ENCODE measurements at places on chromosomes 12 and 14. TPM values are rescaled to one million over a fixed set of nuclear protein-coding genes. Genes with fewer than 3 reads are reported as not detected.
A peak's percentile ranks its signal among the peaks of the same experiment; 100 is the strongest.

The TBX5 gene
- 22.3 TPM for total RNA-seq

DNA sequence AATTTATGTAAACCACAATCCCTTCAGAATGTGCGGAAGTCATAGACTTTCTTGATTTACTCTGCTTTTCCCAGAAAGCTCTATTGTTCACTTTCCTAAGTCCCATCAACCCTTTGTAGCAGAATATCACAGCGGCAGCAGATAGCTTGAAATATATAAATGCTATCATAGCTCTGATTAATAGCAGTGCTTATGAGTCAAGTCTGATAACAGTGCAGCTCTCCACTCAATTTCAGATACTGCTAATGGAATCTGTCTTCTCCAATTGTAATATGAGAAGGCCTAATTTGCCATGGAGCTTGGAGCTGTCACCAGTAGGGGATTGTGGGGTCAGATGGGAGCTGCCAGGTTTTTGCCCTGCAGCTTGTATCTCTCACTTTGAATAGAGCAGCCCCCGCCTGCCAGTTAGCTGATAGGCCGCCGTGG is 10.9 kb downstream of the TMEM260 start:
- H3K36me3 ChIP-seq: peaks cover 27% of the 10 kb centered on the region
- no peak for DNase-seq
- no peak overlapping the region for H3K27ac ChIP-seq

- DNase-seq: peak; percentile 93
- peaks cover 44% of the 10 kb centered on the region for H3K4me1 ChIP-seq
- peak overlapping the region; percentile 97 for H3K27ac ChIP-seq
These were observed 447 bp downstream of the CD63 start for GRCh38 chr12:55728186-55728938.

- DNase-seq: no peak
- no peaks in the 10 kb centered on the region for H3K27me3 ChIP-seq
- H3K27ac ChIP-seq: no peak overlapping the region
- no peaks in the 10 kb centered on the region for H3K4me1 ChIP-seq
These were observed 124.2 kb downstream of the NTF3 start for GRCh38 chr12:5556033-5556614.

DNA sequence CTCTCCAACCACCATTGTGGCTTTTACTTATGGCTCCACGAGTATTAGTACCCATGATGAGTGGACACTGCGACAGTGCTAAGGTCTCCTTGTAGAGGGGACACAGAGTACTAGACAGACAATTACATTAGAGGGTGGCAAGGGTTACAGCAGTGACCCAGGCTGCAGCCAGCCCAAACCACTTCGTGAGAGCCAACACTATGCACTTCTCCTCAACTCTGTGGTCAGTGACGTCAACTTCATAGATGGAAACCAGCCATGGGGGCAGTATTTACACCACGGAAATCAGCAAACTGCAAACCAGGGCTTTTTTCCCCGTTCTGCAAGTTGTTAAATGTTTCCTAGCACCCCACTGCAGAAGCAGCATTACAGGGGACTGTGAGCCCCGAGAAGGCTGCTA is 61.6 kb upstream of the ZFP36L1 start:
- H3K4me1 ChIP-seq: no peaks in the 10 kb centered on the region
- no peak overlapping the region for H3K27ac ChIP-seq
- H3K27me3 ChIP-seq: no peaks in the 10 kb centered on the region
- H3K36me3 ChIP-seq: no peaks in the 10 kb centered on the region
- H3K4me3 ChIP-seq: no peak overlapping the region

GRCh38 chr14:53273671-53274072 is 120.5 kb upstream of the DDHD1 start:
- no peaks in the 10 kb centered on the region for H3K36me3 ChIP-seq
- no peak overlapping the region for H3K27ac ChIP-seq
- DNase-seq: no peak
- H3K4me1 ChIP-seq: no peaks in the 10 kb centered on the region

GRCh38 chr12:68393417-68393816 is 61.3 kb upstream of the MDM1 start:
- H3K27ac ChIP-seq: no peak overlapping the region
- DNase-seq: no peak
- no peaks in the 10 kb centered on the region for H3K36me3 ChIP-seq
- H3K4me3 ChIP-seq: no peak overlapping the region
- no peaks in the 10 kb centered on the region for H3K4me1 ChIP-seq

- no peak overlapping the region for H3K4me3 ChIP-seq
- no peak for DNase-seq
- no peaks in the 10 kb centered on the region for H3K27me3 ChIP-seq
- no peaks in the 10 kb centered on the region for H3K36me3 ChIP-seq
These were observed 163.0 kb upstream of the TMCC3 start for GRCh38 chr12:94813314-94813713.

- no peak overlapping the region for H3K4me3 ChIP-seq
- DNase-seq: no peak
- H3K27ac ChIP-seq: no peak overlapping the region
- H3K27me3 ChIP-seq: no peaks in the 10 kb centered on the region
- peaks cover 5% of the 10 kb centered on the region for H3K4me1 ChIP-seq
These were observed 26.3 kb downstream of the BATF start for GRCh38 chr14:75548544-75548943.

The PTGR2 gene
- 12.9 TPM for total RNA-seq

- H3K4me1 ChIP-seq: peaks cover 4% of the 10 kb centered on the region
- no peak for DNase-seq
- no peak overlapping the region for H3K4me3 ChIP-seq
- H3K27ac ChIP-seq: no peak overlapping the region
- H3K27me3 ChIP-seq: no peaks in the 10 kb centered on the region
These were observed 118.6 kb downstream of the GCH1 start for GRCh38 chr14:54784060-54784459.

- H3K27ac ChIP-seq: no peak overlapping the region
- peaks cover 11% of the 10 kb centered on the region for H3K4me1 ChIP-seq
- H3K4me3 ChIP-seq: no peak overlapping the region
- no peaks in the 10 kb centered on the region for H3K27me3 ChIP-seq
- no peak for DNase-seq
These were observed 47.5 kb upstream of the RIN3 start for GRCh38 chr14:92466059-92466458.

The SIRT4 gene
- 2.4 TPM for total RNA-seq

- H3K36me3 ChIP-seq: no peaks in the 10 kb centered on the region
- DNase-seq: no peak
- H3K4me3 ChIP-seq: no peak overlapping the region
- peaks cover 5% of the 10 kb centered on the region for H3K4me1 ChIP-seq
These were observed 226.8 kb upstream of the HMGA2 start for GRCh38 chr12:65597527-65597926.

The MAP3K9 gene
- 12.0 TPM for total RNA-seq
